Adipose tissue (tissue), 3 donors: ENCODE measurements at places on chromosomes 7 and 10. TPM values are rescaled to one million over a fixed set of nuclear protein-coding genes. Genes with fewer than 3 reads are reported as not detected.

UCMA gene
- polyA plus RNA-seq, result not detected

EPO gene
- 0.06 TPM for polyA plus RNA-seq

TRIM50 gene
- polyA plus RNA-seq, result 4.1 TPM

FRMD4A gene
- polyA plus RNA-seq, result 22.2 TPM

KIAA1217 gene
- polyA plus RNA-seq, result 5.9 TPM

CEP55 gene
- 0.15 TPM for polyA plus RNA-seq

CFAP43 gene
- polyA plus RNA-seq, result not detected

GIMAP5 gene
- polyA plus RNA-seq, result 40.2 TPM

ANK3 gene
- polyA plus RNA-seq, result 5.1 TPM

ATP5MK gene
- polyA plus RNA-seq, result 801 TPM

PLEKHA1 gene
- polyA plus RNA-seq, result 15.0 TPM

TET1 gene
- 0.21 TPM for polyA plus RNA-seq

CADPS2 gene
- 14.8 TPM for polyA plus RNA-seq

MYL7 gene
- 0.18 TPM for polyA plus RNA-seq

TCAF1 gene
- polyA plus RNA-seq, result 21.8 TPM

TMEM176B gene
- 56.5 TPM for polyA plus RNA-seq

SEM1 gene
- 34.9 TPM for polyA plus RNA-seq

CROT gene
- 3.0 TPM for polyA plus RNA-seq

PNLIP gene
- polyA plus RNA-seq, result 3.7 TPM

WIPF3 gene
- polyA plus RNA-seq, result 1.2 TPM

NODAL gene
- polyA plus RNA-seq, result 0.04 TPM

LRRN3 gene
- 1.8 TPM for polyA plus RNA-seq

ADAM12 gene
- 9.2 TPM for polyA plus RNA-seq

PLXNA4 gene
- polyA plus RNA-seq, result 1.6 TPM

ADAM22 gene
- 0.46 TPM for polyA plus RNA-seq

NYAP1 gene
- 0.83 TPM for polyA plus RNA-seq

EDRF1 gene
- 8.8 TPM for polyA plus RNA-seq

UROS gene
- polyA plus RNA-seq, result 56.3 TPM

MBLAC1 gene
- 2.3 TPM for polyA plus RNA-seq

KIAA1549 gene
- polyA plus RNA-seq, result 0.22 TPM
